NCI-H1105 (cell line): ENCODE measurements at places on chromosomes 6 and 20.

GRCh38 chr6:131134980-131135243, 355 bp upstream of the AKAP7 start:
- no peak for DNase-seq

GRCh38 chr20:8020314-8021079, 936 bp upstream of the TMX4 start:
- peak; percentile 49 for DNase-seq

DNA sequence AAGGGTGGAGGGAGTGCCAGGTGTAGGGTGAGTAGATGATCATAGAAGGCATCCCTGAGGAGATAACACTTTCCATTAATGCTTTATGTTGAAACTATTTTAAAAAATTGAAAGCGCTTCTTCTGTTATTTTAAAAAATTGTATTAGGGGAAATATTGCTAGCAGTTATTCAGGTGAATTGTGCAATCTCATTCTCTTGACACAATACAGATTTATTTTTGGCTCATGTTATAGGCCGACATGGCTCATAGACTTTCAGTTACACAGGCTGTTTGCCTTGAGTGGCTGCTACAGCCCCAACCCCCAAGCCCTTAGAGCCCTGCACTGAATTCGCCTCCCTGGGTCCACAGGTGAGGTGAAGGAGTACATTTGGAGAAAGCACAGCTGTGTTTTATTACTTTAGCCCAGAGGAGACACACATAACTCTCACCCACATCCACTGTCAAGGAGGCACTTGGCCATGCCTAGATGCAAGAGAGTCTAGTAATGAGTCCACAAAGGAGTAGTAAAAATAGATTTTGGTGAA, 228.2 kb downstream of the RFPL4B start:
- no peak for DNase-seq

- no peak for DNase-seq
These were observed 34.0 kb downstream of the CNKSR3 start for GRCh38 chr6:154476494-154476893.

GRCh38 chr6:84774157-84774984, 10.0 kb upstream of the TBX18 start:
- DNase-seq, result no peak

GRCh38 chr6:25944688-25945574, 14.4 kb upstream of the SLC17A2 start:
- no peak for DNase-seq

- no peak for DNase-seq
These were observed 161.4 kb downstream of the PDE7B start for GRCh38 chr6:136012943-136013342.
